ENCODE measurements at places on chromosomes 3 and 15.

GRCh38 chr3:130517602-130518001, 625 bp downstream of the COL6A6 start:
- DNase-seq, result no peak

- no peak for DNase-seq
Observed at GRCh38 chr15:51270706-51271105, 67.7 kb downstream of the CYP19A1 start.

DNA sequence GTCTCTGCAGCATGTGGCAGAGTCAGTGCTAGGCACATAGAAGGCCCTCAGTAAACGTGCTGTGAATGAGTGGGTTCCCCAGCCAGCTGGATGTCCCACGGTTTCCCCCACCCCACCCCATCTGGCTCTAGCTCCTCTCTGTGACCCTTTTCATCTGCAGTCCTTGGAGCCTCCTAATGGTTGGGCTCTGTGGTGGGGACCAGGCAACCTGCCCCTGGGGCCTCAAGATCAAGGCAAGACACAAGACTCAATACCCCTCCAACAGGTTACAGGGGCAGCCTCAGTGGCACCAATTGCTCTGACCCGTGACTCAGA, 17.1 kb upstream of the CYP11A1 start:
- no peak for DNase-seq

DNA sequence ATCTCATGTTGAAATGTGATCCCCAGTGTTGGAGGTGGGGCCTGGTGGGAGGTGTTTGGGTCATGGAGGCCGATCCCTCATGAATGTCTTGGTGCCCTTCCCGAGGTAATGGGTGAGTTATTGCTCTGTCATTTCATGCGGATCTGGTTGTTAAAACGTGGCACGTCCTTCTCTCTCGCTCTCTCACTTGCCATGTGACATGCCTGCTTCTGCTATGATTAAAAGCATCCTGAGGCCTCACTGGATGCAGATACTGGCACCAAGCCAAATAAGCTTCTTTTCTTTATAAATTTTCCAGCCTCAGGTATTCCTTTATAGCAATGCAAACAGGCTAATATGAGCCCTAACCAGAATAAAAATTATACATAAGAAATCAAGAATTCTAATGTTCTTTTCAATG, 31.7 kb upstream of the HACD2 start:
- no peak for DNase-seq

DNA sequence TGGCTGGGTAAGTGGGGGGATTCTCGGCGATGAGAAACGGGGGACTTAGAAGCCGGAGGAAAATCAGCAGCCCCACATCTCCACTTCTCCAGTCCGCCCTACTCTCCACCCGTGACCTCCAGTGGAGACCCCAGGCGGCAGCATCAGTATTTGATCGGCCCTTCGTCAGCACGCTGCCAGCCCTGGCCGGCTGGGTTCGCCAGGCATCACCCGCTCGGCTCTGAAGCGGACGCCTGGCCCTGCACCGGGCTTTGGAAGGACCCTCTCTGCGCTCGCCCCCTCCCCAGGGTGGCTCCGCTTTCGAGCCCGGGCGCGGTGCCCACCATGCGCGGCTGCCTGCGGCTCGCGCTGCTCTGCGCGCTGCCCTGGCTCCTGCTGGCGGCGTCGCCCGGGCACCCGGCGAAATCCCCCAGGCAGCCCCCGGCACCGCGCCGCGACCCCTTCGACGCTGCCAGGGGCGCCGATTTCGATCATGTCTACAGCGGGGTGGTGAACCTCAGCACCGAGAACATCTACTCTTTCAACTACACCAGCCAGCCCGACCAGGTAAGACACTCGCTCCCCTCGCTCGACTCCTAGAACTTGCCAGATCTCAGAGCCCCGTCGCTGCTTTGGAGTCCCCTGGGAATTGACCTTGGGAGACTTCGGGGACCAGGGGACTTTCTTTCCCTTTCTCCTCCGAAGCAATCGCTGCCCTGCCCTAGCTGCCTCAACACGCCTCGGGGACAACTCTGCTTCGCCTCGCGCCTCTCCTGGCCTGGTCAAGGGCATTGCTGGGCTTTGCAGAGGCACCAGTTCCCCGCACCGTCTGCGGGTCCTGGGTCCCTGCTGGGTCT, 561 bp downstream of the SIDT1 start:
- DNase-seq, result peak; percentile 19

DNA sequence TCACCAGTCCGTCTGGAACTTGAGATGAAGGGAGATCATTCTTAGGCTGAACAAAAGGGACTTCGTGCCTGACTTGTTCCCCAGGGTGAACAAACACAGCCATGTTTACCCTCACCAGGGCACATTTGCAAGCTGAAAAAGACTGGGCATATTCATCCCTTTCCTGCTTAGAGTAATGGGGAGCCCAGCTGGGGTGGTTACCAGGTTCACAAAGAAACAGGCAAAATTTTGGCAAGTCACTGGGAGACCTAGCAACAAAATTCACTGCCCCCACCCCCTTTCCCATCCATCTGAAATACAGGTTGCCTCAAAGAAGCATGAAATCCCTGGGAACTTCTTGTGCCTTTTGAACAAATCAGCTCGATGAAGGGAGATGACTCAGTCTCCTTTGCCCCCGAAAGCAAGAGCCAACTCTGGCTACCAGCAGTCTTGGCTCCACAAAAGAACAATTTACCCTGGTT, 775.0 kb downstream of the SQOR start:
- DNase-seq, result no peak

GRCh38 chr15:67841513-67841762, 1.6 kb upstream of the RNU6-1 start:
- no peak for DNase-seq

- DNase-seq, result no peak
Observed at GRCh38 chr3:43178891-43179366, 73.0 kb upstream of the POMGNT2 start.

GRCh38 chr3:45414823-45415222, 26.4 kb downstream of the LARS2 start:
- DNase-seq, result no peak

Data from erythroblast (primary cell).